GM23248 (cell line): ENCODE measurements at places on chromosomes 16 and 17. TPM values are rescaled to one million over a fixed set of nuclear protein-coding genes. Genes with fewer than 3 reads are reported as not detected.

GRCh38 chr17:49690256-49690655, 12.4 kb upstream of the SPOP start:
- no peaks in the 10 kb centered on the region for H3K4me1 ChIP-seq
- no peak overlapping the region for H3K27ac ChIP-seq
- no peak for DNase-seq
- H3K4me3 ChIP-seq, result no peak overlapping the region
- no peaks in the 10 kb centered on the region for H3K36me3 ChIP-seq

- peak; percentile 99 for DNase-seq
- peak overlapping the region; percentile 92 for H3K27ac ChIP-seq
- H3K4me3 ChIP-seq, result peak overlapping the region; percentile 30
- H3K4me1 ChIP-seq, result peaks cover 38% of the 10 kb centered on the region
These were observed 105.2 kb downstream of the RPTOR start for GRCh38 chr17:80649672-80650330.

DNA sequence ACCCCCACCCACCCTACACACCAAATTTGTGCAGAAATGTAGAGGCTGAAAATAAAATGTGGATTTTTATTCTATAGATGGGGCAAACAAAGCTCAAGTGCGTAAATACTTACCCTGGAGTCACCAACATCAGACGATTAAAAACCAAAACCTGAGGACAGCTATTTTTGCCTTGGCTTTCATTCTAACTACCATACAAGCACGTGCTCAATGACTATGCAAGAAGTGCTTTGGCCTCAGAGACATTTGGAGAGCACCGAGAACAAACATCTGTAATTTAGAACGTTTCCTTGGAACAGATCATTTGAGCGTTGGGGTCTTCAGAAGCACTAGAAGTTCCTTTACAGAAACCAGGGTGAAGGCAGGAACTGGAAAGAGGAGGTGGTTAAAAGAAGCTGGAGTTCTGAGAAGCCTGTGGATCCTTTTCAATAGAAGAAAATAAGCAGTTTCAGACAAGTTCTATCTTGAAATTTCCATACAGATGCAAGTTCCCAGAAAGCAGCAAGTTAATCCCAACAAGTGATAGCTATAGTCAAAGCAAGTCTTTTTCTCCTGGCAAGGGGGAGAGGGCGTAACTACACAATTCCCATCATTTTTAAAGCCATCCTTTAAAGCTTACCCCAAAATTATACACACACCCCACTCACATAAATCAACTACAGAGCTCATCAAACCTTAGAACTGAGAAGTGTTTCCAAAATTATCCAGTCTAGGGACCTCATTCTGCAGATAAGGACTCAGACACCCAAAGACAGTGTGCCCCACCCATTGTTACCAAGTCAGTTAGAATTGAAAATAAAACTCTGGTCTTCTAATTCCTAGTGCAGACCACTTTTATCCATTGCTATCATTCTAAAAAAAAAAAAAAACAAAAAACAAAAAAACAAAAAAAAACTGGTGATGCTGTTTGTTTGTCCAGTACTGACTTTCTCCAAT, 29.6 kb upstream of the CDRT4 start:
- H3K27ac ChIP-seq, result no peak overlapping the region
- peaks cover 3% of the 10 kb centered on the region; the same call in 1 of the 2 replicates for H3K4me1 ChIP-seq
- H3K27me3 ChIP-seq, result no peaks in the 10 kb centered on the region
- H3K4me3 ChIP-seq, result no peak overlapping the region
- no peaks in the 10 kb centered on the region for H3K36me3 ChIP-seq
- DNase-seq, result no peak

- no peak overlapping the region for H3K27ac ChIP-seq
- no peaks in the 10 kb centered on the region for H3K36me3 ChIP-seq
- no peak for DNase-seq
These were observed 44.5 kb upstream of the TBX2 start for GRCh38 chr17:61354895-61355874.

- H3K27me3 ChIP-seq, result no peaks in the 10 kb centered on the region
- no peak overlapping the region for H3K27ac ChIP-seq
- H3K4me3 ChIP-seq, result peak overlapping the region; percentile 88
- DNase-seq, result no peak
These were observed 558 bp upstream of the CHMP6 start for GRCh38 chr17:80990921-80991644.

GRCh38 chr17:53640808-53641207, 181.9 kb upstream of the KIF2B start:
- H3K27ac ChIP-seq, result no peak overlapping the region
- no peaks in the 10 kb centered on the region for H3K36me3 ChIP-seq
- H3K4me3 ChIP-seq, result no peak overlapping the region
- DNase-seq, result no peak

Gene MYH8
- not detected in 2 replicates for total RNA-seq
